CD4-positive, alpha-beta T cell treated with Interleukin-12 subunit alpha and Interleukin-12 subunit beta, for 1 hour (primary cell): ENCODE measurements at places on chromosomes 4 and X.

GRCh38 chr4:100188829-100189228 lies 1.4 kb downstream of the DDIT4L start:
- no peak for DNase-seq

- DNase-seq = no peak
These were observed 4.9 kb upstream of the BCOR start for GRCh38 chrX:40102393-40103381.

GRCh38 chrX:11097933-11098332 lies 13.2 kb upstream of the HCCS start:
- DNase-seq = no peak

DNA sequence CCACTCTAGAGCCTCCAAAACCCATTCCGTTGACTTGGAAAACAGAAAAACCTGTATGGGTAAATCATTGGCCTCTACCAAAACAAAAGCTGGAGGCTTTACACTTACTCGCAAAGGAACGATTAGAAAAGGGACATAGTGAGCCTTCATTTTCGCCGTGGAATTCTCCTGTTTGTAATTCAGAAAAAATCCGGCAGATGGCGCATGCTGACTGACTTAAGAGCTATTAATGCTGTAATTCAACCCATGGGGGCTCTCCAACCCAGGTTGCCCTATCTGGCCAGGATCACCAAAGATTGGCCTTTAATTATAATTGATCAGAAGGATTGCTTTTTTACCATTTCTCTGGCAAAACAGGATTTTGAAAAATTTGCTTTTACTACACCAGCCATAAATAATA lies 60.8 kb downstream of the ZNF732 start:
- DNase-seq = peak; percentile 71

GRCh38 chrX:45165726-45166125 lies 35.0 kb downstream of the DIPK2B start:
- DNase-seq = no peak

GRCh38 chrX:46820391-46821100 lies 16.3 kb upstream of the RP2 start:
- no peak for DNase-seq

GRCh38 chr4:37422102-37422501 lies 177.6 kb downstream of the NWD2 start:
- no peak for DNase-seq

- no peak for DNase-seq
These were observed 74.5 kb downstream of the DCLK2 start for GRCh38 chr4:150152766-150153165.

- no peak for DNase-seq
These were observed 12.3 kb upstream of the ADH5 start for GRCh38 chr4:99100876-99101275.

- DNase-seq = no peak
These were observed 222.3 kb upstream of the BOD1L1 start for GRCh38 chr4:13849778-13850177.

- no peak for DNase-seq
These were observed 99.6 kb upstream of the STS start for GRCh38 chrX:7047951-7048350.

DNA sequence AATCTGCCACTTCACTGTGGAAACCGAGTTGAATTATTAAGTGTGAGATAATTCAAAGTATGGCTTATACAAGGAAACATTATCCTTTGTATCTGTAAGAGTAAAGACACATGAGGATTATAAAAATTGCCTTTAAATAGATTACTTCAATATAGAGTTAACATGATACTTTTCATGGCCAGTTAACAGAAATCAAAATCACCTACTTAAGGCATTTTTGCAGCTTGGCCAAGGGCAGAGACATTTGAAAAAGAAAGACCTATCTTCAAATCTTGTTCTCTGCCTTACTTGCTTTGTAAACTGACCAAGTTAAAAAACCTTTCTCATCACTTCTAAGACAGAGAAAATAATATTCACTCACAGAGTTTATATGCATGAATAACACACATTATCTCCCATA lies 44.9 kb upstream of the GUCY1B1 start:
- DNase-seq = no peak

DNA sequence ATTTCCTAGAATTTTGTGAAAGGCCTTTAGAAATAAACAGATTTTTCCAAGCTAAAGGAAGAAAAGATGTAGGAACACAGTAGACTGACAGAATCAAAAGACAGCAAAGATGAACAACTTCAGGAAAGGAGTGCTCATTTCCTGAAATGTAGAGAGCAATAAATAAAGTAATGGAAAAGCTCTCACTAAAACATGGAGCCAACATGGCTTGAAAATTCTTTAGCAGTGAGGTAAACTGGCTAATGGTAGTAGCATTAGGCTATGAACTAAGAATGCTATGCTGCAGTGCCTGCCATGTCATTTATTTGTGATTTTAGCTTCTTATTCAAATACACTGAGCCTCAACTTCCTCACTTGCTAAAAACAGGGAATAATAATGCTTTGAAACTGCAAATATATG lies 108.7 kb downstream of the IQCM start:
- no peak for DNase-seq

- DNase-seq = no peak
These were observed 68.8 kb downstream of the DDX60L start for GRCh38 chr4:168411318-168412150.

- peak; percentile 9 for DNase-seq
These were observed 60.7 kb upstream of the PLAC1 start for GRCh38 chrX:134718966-134719317.

DNA sequence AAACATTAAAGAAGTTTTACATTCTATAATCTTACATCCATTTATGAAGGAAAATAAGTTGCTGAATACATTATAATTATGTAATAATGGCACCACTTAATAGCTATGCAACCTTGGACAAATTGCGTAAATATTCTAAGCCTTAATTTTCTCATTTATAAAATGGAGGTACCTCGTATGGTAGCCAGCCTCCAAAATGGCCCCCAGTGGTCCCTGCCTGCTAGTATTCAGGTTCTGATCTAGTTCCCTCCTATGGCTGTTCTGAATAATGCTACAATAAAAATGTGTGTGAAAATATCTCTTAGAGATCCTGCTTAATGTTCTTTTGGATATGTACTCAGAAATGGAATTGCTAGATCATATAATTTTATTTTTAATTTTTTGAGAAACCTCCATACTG lies 11.0 kb upstream of the NKX3-2 start:
- no peak for DNase-seq

DNA sequence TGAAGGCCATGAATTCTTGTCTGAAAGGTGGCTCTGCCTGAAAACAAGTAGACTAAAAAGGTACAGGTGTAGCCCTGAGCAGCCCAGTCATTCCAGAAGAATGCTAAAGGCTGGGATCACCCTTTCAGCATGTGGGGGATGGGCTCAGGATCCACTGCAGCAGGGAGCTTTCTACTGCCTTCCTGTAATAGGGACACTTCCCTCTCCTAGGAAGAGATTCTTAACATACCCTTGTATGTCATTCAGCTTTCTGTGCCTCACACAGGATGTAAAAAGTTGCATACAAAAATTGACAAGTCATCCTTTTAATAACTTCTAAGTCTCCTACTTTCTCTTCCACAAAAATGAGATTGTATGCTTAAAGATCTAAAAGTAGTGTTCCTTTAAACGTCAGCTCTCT lies 123.3 kb downstream of the ZNF518B start:
- DNase-seq = no peak

GRCh38 chr4:94561249-94562024 lies 109.7 kb downstream of the PDLIM5 start:
- DNase-seq = no peak

GRCh38 chr4:48431401-48431800 lies 51.7 kb upstream of the SLC10A4 start:
- DNase-seq = no peak

- no peak for DNase-seq
These were observed 187.8 kb upstream of the NHS start for GRCh38 chrX:17187136-17187756.

- no peak for DNase-seq
These were observed 94.8 kb upstream of the GRPR start for GRCh38 chrX:16028576-16028975.

DNA sequence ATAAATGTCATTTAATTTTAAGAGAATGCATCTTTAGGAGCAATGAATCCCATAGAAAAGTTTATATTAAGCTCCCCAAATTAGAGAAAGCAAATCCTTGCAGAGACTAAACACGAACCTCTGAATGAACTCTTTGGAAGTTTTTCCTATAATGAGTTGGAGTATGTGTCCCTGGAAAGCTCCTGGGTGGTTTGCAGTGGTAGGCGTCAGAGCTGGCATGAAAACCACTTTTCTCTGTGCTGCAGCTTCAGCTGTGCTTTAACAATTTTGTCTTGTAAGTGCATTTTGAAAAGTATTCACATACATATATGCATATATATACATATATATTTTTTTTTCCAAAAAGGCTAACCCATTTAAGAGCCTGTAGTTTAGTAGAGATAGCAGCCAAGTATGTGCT lies 148.7 kb upstream of the TBC1D9 start:
- DNase-seq = no peak

GRCh38 chrX:47838361-47838760 lies 1.7 kb downstream of the ZNF81 start:
- no peak for DNase-seq

DNA sequence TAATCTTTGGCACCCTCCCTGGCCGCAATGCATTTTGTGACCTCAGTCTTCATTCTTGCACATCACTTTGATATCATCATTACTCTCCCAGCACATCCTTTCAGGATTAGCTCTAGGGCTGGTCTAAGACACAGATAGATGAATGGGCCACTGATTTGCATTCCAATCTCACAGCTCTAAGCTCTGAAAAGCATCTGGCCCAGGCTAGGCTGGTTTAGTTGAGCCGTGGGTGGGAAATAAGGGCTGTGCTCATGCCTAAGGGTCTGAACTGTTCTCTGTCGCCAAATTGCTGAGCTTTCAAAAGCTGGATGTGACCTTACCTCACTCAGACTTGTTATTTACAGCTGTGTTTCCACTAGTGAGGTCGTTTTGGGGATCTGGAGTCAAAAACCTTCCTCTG lies 30.0 kb upstream of the SLC9A7 start:
- DNase-seq = no peak

GRCh38 chr4:75142850-75143249 lies 209.9 kb downstream of the PARM1 start:
- no peak for DNase-seq

DNA sequence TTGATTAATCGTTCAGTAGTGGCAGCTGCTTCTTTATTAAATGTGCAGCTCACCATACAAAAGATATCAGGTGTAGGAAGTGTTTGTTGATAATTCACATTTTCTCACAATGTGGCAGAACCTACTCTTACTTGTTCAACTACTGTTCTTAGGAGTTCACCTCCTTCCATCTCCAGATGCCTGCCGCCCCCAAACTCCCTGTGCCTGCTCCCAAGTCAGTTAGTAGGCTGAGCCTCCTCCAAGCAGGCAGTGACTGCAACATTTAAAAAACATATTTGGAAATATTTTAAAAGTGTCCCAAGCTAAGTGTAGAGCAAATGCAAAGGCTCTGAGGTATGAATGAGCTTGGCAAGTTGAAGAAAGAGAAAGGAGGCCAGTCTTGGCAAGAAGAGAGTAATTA lies 100.2 kb downstream of the AFF2 start:
- DNase-seq = no peak
